ENCODE measurements at places on chromosomes 2 and 18.

DNA sequence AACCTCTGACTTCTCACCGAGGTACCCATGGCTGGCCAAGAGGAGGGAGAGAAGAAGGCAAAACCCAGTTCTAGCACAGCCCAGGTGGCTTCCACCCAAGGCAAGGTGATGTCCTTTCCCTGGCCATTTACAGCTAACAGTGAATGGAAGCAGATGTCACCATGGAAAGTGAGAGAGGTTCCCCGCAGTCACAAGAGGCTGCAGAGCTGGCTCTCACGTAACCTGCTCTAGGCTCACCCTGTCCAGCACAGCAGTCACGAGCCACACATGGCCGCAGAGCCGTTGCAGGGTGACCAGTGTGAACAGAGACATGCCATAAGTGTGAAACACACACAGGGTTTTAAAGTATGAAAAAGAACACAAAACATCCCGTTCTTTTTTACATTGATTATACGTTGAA, 169.4 kb downstream of the TNS1 start:
- H3K4me1 ChIP-seq = no peaks in the 10 kb centered on the region
- H3K36me3 ChIP-seq = no peaks in the 10 kb centered on the region
- no peak overlapping the region for H3K27ac ChIP-seq
- no peak for DNase-seq
- H3K27me3 ChIP-seq = peaks cover 5% of the 10 kb centered on the region

DNA sequence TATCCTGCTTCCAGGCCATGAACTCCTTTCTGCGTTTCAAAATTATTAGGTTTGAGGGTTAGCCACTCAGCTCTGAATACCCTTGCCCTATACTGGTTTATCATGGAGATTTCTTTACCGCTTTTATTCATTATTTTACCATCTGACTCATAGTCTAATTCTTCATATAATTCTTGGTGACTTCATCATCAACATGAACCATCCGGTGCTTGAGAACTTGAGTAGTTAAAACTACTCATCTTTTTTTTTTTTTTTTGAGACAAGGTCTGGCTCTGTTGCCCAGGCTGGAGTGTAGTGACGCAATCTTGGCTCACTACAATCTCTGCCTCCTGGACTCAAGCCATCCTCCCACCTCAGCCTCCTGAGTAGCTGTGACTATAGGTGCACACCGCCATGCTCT, 94.2 kb upstream of the LHCGR start:
- no peak for DNase-seq
- no peaks in the 10 kb centered on the region for H3K4me1 ChIP-seq
- peaks cover 6% of the 10 kb centered on the region for H3K27me3 ChIP-seq
- H3K36me3 ChIP-seq = no peaks in the 10 kb centered on the region

GRCh38 chr2:211157211-211157610, 600.8 kb downstream of the CPS1 start:
- H3K27me3 ChIP-seq = no peaks in the 10 kb centered on the region
- no peak for DNase-seq
- no peak overlapping the region for H3K27ac ChIP-seq
- H3K4me1 ChIP-seq = no peaks in the 10 kb centered on the region

DNA sequence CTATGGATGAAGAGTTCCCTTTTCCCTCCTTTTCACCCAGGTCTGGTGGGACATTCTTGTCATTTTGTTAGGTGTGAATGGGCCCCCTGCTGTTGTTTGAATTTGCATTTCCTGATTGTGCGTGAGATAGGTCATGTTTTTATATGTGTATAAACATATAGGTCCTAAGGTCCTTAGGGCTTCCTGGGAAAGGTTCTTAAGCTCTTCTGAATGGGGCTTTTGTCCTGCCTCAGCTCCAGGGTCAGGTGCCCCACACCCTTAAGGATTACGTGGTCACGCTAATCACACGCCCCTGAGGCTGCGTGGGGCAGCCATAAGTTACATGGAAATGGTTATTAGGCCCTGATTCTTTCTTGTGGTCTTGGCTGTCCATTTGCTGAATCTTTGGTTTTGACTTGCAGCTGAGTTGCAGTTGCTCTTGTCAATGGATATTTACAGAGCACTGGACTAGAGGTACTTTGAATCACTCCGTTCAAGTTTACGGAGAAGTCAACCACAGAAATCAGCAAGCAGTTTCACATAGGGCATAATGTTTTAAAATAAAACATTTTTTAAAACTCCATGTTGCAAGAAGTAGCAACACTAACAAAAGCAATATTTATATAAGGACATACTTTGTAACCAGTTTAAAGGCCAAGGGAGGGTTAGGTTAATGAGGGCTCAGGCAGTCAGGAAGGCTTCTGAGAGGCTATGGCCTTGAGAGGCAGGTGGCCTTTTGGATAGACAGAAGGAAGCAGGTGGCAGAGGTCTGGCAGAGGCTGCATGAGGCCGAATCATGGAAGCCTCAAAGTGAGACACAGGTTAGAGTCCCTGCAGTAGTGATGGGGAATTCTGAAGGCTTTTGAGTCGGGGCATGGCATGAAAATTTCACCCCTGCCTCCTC, 24.2 kb downstream of the LIPG start:
- no peaks in the 10 kb centered on the region for H3K4me1 ChIP-seq
- no peak overlapping the region for H3K27ac ChIP-seq
- DNase-seq = no peak

- no peak for DNase-seq
- H3K27ac ChIP-seq = no peak overlapping the region
- H3K36me3 ChIP-seq = no peaks in the 10 kb centered on the region
- no peak overlapping the region for H3K4me3 ChIP-seq
- no peaks in the 10 kb centered on the region for H3K4me1 ChIP-seq
Observed at GRCh38 chr2:217978536-217979150, 24.2 kb downstream of the TNS1 start.

- H3K4me3 ChIP-seq = no peak overlapping the region
- H3K27ac ChIP-seq = no peak overlapping the region
- peaks cover 17% of the 10 kb centered on the region for H3K27me3 ChIP-seq
Observed at GRCh38 chr2:239801404-239802184, 223.5 kb downstream of the NDUFA10 start.

DNA sequence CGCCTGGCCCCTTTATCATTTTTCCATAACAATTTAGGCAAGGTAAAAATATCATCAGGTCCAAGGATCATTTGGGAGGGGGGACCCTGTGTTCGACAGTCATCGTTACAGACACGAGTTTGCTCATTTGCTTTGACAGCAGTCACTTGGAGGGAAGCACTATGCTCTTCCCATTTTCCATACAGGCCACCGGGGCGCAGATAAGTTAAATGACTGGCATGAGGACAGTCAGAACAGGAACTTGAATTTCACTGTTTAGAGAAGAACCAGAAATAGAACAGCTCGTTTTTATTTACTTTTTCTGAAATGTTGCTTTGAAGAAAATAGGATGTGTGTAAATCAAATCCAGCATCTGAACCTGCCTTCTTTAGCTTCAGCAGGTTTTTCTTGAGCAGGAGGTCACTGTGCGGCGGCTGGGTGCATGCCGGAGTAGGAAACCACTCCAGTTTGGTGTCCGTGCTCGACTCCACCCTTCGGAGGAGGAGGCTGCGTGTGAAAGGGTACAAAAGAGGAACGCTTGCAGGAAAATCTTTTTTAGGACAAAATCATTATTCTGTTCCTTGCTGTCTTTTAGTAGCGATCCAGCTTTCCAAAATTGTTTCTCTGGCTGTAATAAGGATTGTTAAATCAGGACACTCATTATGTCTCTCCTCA, 15.2 kb downstream of the NPAS2 start:
- no peak overlapping the region for H3K27ac ChIP-seq
- peaks cover 4% of the 10 kb centered on the region for H3K4me1 ChIP-seq
- H3K4me3 ChIP-seq = no peak overlapping the region
- peaks cover 3% of the 10 kb centered on the region for H3K27me3 ChIP-seq
- no peaks in the 10 kb centered on the region for H3K36me3 ChIP-seq

GRCh38 chr2:64760128-64760527, 106.4 kb upstream of the SERTAD2 start:
- H3K4me1 ChIP-seq = peaks cover 15% of the 10 kb centered on the region
- DNase-seq = no peak
- H3K4me3 ChIP-seq = no peak overlapping the region

- no peaks in the 10 kb centered on the region for H3K36me3 ChIP-seq
- H3K27me3 ChIP-seq = peaks cover 9% of the 10 kb centered on the region
- H3K4me3 ChIP-seq = no peak overlapping the region
- no peak overlapping the region for H3K27ac ChIP-seq
- DNase-seq = no peak
Observed at GRCh38 chr18:73841661-73842060, 306.0 kb downstream of the FBXO15 start.

Data from activated naive CD8-positive, alpha-beta T cell treated with anti-CD3 and anti-CD28 coated beads, Interleukin-2, amount 50 U/mL, for 24 hours (primary cell).